ENCODE measurements at places on chromosomes 3 and 15.
A peak's percentile ranks its signal among the peaks of the same experiment; 100 is the strongest.

DNA sequence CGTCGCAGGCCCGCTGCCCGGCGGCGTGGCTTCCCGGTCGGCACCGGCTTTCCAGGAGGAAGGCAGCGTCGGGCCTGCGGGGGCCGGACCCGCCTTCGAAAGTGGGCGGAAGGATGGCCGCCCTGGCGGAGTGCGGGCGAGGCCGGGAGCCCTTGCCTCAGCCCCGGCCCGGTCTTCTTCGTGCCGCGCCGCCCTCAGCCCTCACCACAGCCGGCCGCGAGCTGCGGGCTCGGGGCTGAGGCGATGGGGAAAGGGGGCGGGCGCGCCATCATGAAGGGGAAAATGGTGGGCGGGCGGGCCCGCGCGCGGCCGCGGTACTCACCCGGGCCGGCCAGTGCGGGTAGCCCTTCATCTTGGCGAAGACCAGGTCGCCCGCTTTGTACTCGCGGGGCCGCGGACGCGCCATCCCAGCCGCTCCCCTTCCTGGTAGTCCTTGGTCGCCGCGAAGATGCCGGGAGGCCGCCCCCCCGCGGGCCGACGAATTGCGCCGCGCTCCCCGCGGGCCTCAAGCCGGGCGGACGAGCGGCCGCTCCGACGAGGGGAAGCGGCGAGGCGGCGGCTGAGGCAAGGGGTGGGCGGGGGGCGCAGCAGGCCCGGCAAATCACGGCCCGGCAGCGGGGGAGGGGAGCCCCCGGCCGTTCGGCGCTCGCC, 489 bp downstream of the HDGFL3 start:
- peak; percentile 5 for DNase-seq

GRCh38 chr3:157159037-157159761, 748 bp downstream of the CCNL1 start:
- peak; percentile 85 for DNase-seq

DNA sequence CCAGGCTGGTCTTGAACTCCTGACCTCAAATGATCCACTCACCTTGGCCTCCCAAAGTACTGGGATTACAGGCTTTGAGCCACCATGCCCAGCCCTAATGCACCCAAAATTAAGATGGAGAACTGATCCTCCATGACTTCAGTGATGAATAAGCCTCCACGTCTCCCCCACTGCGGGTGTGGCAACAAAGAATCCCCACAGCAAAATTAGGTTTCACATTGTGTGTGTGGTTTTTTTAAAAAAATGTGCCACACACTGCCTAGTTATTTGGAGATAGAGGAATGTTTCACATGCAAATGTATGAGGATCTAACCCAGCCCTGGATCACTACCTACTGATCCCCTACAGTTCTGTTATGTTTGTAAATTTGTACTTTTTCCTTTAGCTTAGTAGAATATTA, 17.3 kb downstream of the HDAC11 start:
- no peak for DNase-seq

GRCh38 chr3:14433106-14433505, 30.7 kb downstream of the SLC6A6 start:
- no peak for DNase-seq

- no peak for DNase-seq
Observed at GRCh38 chr3:81998139-81998755, 236.8 kb upstream of the GBE1 start.

DNA sequence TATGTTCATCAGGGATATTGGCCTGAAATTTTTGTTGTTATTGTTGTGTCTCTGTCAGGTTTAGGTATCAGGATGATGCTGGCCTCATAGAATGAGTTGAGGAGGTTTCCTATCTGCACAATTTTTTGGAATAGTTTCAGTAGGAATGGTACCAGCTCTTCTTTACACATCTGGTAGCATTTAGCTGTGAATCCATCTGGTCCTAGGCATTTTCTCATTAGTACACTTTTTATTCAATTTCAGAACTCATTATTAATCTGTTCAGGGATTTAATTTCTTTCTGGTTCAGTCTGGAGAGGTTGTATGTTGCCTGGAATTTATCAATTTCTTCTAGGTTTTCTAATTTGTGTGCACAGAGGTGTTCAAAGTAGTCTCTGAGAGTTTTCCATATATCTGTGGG, 57.0 kb downstream of the STRIT1 start:
- no peak for DNase-seq

DNA sequence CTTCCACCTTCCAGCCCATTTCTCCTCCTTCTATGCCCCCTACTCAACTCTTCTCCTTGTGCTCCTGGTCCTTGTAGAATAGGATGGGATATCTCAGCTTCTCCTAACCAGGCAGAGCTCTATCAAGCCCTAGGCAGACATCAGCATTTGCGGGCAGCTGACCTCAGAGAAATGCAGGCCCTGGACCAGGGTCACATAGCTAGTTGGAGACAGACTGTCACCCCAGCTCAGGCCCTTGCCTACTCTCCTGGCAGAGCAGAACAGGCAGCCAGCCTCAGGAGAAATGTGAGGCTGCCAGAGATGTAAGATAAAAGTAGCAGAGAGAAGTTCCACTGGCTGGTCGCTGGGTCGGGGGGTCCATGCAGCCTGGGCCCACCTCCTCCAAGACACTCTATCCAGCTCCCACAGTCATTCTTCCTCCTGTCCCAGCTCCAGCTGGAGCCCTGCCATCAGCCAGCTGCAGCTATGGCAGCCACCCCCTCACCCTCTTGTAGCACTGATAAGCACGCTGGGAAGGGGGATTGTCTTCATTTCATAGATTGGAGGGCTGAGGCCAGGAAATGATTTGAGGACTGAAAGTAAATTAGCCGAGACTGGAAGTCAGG, 4.0 kb downstream of the CYP8B1 start:
- no peak for DNase-seq

- peak; percentile 87 for DNase-seq
Observed at GRCh38 chr15:89383365-89384175, 48.9 kb upstream of the POLG start.

- DNase-seq: no peak
Observed at GRCh38 chr3:191336833-191337232, 6.5 kb upstream of the UTS2B start.

DNA sequence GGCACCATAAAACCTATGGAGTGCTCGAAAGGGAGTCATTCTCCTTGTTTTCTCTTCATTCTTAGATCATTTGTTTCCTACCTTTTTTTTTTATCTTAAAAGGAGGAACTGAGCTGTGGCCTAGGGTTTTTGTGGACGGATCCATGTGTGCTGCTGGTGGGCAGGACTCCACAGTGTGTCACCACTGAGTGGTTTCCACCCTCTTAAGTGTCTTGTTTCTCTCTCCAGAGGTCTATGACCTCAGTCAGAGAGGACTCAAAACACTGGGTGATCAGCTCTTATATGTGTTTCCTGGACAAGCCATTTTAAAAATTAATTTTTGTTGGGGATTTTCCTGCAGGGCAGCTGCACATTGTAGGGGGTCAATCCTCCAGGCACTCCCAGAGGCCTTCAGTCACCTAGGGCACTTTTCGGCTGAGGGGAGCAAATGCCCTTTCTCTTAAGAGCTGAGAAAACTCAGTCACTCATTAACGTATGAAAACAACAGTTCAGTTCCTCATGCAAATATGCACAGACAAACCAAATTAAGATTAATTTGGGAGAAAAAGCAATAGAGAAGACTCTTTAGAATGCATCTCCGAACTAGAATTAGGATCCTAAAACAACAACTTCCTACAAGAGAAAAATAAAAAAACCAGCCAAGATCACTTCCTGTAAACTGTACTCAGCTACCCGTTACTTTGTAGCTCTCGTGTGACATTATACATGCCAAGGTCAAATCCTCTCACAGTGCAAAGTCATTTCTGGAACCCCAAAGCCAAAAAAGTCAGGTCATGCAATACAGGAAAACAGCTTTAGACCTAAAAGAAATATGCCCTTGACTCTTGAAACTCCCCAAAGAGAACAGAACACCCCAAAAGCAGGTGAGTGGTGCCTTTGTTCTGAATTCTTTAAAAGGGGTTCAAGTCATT, 27.6 kb upstream of the FAM3D start:
- no peak for DNase-seq

GRCh38 chr3:43022121-43022520, 43.0 kb downstream of the GASK1A start:
- DNase-seq: no peak

GRCh38 chr3:146540236-146540635, 4.2 kb downstream of the PLSCR1 start:
- DNase-seq: no peak

GRCh38 chr15:72169921-72170611, 27.5 kb downstream of the GRAMD2A start:
- DNase-seq: no peak

DNA sequence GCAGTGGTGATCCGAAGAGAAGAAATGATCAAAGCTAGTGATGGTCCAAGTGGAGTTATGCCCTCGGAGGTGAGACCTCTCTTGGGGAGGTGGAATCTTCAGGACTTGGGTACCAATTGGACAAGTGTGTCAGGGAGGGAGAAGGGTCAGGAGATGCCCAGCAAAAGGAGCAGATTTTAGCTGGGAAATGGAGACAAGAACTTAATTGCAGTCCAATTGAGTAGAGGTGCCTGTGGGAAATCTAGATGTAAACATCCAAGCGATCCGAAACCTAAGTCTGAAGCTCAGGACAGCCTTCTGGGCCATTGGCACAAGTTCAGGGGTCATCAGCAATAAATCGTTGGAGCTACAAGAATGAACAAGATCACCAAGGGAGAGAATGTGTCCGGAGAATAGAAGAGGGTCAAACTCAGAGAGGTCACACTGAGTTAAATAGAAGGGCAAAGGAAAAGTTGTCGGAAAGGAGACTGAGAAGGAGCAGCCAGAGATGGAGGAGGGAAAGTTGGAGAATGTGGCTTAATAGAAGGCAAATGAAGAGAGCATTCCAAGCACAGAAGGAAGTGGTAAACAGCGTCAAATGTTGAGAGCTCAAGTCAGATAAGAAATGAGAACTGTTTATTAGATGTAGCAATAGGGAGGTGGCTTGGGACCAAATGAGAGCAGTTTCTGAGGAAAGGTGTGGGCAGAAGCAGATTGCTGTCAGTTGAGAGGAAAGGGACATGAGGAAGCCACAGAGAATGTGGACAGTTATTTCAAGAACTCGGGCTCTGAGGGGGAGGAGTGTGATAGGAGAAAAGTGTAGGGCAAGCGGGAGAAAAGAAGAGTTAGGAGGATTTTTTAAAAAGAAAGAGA, 64.2 kb upstream of the FNDC3B start:
- DNase-seq: no peak

GRCh38 chr3:27978440-27978839, 256.3 kb upstream of the EOMES start:
- DNase-seq: no peak

GRCh38 chr3:121642601-121643314, 17.9 kb downstream of the HCLS1 start:
- DNase-seq: no peak

DNA sequence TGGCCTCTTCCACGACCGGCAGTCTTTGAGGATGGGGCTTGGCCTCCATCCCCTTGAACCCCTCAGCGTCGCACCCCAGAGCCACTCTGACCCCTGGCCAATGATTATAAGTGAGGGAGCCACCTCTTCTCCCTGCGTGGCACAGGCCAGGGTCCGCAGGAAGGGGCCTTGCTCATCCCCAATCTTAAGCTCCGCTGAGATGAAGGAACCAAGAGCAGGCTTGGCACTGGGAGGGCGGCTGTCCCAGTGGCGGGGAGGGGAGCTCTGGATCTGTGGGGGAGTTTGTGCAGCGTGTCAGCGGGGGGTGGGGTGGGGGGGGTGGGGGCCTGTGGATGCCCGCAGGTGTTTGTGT, 13.8 kb upstream of the ADPGK start:
- no peak for DNase-seq

DNA sequence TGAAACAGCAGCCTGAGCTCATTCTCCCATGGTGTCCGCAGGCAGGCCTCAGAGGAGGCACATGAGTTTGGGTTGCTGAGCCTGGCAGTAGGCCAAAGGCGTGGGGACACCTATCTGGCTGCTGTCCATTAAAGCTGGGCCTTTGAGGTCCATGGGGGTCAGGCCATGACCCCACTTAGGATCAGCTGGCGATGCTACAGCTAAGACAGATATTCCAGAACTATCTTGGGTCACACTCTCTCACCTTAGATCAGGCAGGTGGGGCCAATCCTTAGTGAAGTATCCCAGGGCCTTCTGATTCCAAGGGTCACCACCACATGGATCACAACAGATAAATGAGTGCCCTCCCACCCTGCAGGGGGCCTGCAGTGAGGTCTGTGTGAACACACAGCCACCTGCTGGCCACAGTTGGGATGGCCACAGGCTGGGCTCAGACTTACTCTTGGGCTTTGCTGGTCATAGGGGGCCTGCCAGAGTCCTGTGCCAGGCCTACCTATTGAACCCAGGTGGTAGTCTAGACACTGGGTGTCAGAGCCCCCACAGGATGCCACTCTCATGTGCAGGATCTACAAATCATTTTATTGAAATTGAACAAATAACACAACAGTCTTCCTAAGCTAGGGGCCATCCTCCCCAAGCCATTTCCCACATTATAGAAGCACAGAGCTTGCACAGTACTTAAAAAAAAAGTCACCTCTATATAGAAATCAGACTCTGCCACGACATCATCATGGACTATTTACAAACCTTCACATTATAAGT, 2.0 kb upstream of the HYAL2 start:
- peak; percentile 65 for DNase-seq

DNA sequence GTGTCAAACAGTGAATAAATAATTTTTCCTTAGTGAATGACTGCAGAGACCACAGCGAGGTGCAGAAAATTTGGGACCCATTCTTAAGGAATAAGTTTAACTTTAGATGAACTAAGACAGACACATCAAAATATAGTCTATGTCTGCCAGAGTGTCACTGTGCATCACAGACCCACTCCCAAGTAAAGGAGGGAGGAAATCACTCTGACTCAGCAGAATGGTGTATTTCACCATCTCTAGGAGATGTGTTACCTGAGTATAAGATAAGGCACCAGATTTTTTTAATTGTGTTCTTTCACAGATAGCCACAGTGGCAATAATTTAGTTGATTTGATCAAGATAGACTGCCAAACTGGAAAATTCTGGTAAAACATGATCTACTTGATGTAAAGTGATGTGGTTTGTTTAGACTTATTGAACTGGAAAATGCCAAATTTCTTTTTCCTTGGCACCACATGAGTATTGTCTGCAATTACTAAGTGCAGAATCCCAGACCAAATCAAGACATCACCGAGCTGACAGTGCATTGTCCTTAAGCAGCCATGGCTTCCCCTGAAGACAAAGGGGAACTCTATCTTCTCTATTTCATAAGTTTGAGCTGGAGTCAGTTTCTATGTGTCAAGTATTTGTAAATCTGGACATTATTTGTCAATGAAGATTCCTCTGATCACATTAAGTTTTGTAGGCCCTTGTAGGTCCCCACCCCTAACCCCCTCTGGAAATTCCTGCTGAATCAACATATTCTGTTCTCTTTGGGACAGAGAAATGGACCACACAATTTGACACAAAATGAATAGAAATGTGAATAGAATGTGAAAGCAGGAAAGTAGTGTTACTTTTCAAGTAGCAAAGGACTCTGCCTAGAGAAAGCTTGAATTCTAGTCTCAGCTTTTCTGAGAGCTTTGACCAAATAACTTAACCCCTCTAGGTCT, 47.6 kb downstream of the TIPARP start:
- no peak for DNase-seq

- no peak for DNase-seq
Observed at GRCh38 chr3:182592747-182593146, 200.6 kb upstream of the ATP11B start.

- DNase-seq: no peak
Observed at GRCh38 chr3:166190360-166190759, 353.1 kb upstream of the BCHE start.
